ENCODE measurements at places on chromosomes 2 and 18. TPM values are rescaled to one million over a fixed set of nuclear protein-coding genes. Genes with fewer than 3 reads are reported as not detected.

The TMX3 gene
- 48.1 TPM for total RNA-seq

The PDIA6 gene
- 97.8 TPM for total RNA-seq

The ASB18 gene
- not detected for total RNA-seq

The NGEF gene
- 1.1 TPM for total RNA-seq

The TUBA3E gene
- total RNA-seq: not detected

The HOXD4 gene
- total RNA-seq: 1.3 TPM

The UGT1A8 gene
- not detected for total RNA-seq

The CSRNP3 gene
- 0.12 TPM for total RNA-seq

All from omental fat pad (tissue), 4 donors.